ENCODE measurements at places on chromosomes 13 and 19.
A peak's percentile ranks its signal among the peaks of the same experiment; 100 is the strongest.

DNA sequence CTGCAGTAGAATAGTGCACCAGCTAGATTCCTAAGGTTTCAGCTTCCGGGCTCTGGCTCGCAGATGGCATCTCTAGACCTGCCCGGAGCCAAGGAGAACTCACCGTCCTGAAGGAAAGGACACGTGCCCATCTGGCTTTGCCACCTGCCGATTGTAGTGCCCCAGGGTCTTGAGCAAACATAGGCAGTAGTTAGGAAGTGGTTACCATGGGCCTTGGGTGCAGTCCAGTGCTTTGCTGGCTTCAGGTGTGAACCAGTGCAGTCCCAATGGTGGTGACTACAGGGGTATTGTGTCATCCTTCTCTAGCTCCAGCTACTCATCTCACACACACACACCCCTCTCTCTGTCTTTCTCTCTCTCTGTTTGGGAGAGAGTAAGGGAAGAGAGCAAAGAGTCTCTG, 61.4 kb upstream of the TEX29 start:
- DNase-seq: no peak

GRCh38 chr13:104105418-104106355, 1039.5 kb upstream of the SLC10A2 start:
- DNase-seq: no peak

DNA sequence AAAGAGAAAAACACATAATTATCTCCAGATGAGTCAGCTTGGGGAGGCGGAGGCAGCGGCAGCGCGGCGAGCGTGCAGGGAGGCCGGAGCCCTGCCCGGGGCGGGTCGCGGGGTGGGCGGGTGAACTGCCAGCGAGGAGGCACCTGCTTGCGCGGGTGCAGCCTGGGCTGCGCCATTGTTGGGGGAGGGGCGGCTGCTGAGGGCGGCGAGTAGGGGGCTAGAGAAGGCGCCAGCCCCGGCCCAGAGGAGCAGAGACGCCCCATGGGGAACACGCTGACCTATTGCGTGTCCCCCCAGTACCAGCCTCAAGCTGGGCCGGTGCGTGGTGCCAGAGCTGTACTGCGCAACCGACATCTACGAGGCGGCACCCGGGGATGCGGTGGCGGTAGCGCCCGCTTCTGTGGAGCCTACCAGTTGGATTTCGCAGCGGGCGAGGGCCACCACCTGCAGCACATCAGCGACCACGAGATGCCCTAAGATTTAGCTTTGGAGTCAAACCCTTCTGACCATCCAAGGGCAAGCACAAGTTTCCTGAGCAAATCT, 16.7 kb downstream of the ZNF100 start:
- no peak for DNase-seq

DNA sequence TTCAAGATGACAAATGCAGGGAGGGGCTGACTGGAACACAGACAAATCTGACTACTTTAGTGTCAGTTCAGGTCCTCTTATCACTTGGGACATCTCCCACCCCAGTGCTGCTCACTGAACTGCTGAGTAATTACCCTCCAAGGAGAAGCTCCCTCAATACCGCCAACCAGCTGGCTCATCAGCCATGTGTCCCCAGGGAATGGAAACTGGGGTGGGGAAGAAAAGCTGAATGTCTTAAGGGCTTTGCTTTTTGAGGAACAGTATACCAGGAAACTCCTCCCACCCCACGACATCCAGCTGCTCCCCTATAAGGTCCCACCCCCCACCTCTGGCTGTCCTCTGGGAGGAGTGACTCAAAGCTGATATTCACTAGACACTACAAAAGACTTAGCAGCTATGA, 2.0 kb downstream of the ZNF823 start:
- no peak for DNase-seq

DNA sequence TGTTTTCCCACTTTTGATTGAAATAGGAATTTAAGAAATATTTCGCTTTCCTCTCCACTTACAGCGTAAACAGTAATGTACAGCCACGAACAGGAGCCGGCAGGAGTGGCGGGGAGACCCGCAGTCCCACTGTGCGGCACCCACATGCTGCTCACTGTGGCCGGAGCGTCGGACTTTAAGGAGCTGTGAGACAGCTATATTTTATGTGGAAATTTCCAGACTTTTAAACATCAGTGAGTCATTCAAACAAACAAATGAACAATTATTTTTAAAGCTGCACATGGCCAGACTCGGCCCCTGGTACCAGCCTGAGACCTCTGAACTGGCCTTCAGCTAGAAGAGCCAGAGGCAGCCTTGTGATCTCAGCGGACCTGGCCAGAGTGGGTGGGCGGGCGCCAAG, 52.5 kb downstream of the CRYL1 start:
- no peak for DNase-seq

GRCh38 chr13:99657848-99658260, 156.6 kb downstream of the TM9SF2 start:
- peak; percentile 43 for DNase-seq

- no peak for DNase-seq
Measured at GRCh38 chr13:111239764-111240670, 80.4 kb upstream of the TEX29 start.

GRCh38 chr13:41915081-41915480, 45.8 kb downstream of the VWA8 start:
- no peak for DNase-seq

DNA sequence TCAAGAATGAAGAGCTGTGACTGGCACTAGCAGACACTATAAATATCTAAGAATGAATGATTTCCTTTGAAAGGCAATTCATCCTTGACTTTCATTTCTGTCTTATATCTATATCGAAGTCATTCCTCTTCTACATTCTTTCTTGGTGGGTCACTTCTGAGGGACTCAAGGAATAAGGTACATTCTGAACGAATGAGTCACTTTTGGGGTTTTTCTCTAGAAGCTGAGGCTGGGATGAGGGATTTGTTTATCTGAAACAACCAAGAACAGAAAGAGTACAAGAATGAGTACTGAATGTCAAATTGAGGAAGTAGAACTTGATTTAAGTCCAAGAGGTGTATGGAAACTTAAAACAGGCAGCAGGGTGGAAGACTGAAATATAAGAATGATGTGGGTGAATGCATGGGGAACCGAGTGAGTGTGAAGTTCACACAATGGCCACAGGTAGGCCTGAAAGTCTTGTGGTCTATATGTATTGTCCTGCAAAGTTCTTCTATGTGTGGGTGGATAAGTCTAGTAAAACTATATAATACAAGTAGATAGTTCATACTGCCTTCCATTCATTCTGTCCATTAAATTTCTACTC, 343.9 kb downstream of the OXGR1 start:
- no peak for DNase-seq

DNA sequence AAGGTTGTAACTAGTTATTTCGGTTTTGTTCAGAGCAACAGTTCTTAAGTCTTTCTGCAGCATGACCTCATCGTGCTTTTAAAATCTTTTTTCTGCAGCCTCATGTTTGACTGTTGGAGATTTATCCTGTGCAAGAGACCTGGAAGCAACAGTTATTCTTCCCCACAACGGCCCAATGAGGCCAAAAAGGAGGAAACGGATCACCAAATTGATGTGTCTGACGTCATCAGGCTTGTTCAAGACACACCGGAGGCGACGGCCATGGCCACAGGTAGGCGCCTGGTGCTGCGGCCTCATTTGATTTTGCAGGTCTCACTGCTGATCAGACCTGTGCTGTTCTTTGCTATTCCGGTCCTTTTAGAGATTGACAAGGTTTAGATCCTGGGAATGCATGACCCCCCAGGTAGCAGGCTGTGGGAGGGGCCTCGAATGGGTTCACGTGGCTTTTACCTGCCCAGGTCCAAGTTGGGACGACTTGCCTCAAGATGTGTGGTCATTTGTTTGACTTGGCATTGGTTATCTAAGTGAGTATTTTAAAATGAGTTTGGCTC, 66.8 kb upstream of the MCF2L start:
- no peak for DNase-seq

DNA sequence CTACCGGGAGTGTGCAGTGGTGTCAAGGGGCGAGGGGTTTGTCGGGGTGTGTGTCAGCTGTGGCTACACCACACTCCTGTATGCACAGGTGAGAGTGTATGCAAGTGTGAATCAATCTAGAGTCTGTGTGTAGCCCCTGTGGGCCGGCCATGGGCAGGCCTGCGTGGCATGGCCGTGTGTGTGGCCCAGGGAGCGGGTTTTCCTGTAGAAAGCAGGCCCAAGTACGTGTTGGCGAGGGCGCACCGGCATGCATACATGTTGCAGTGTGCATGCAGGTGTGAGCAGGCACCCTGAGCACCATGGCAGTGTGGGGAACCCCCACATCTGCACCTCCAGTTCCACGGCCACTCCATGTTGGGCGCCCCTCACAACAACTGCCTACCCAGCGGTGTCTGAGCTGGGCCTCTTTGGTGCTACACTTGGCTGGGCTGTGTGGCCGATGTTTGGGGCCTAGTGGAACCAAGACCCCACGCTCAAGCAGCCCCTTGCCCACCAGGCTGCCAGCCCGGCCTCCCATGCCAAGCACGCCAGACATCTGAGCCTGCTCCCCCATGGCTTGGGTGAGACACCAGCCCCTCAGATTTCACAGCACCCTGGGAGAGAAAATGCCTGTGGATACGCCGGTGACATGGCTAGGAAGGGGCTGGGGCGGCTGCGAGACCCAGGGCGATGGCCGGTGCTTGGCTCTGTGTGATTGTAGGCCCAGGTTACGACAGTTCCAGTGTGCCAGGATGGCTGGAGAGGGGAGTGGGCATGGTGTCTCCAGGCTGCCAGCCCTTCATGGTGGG, 2.1 kb downstream of the NFIX start:
- no peak for DNase-seq

DNA sequence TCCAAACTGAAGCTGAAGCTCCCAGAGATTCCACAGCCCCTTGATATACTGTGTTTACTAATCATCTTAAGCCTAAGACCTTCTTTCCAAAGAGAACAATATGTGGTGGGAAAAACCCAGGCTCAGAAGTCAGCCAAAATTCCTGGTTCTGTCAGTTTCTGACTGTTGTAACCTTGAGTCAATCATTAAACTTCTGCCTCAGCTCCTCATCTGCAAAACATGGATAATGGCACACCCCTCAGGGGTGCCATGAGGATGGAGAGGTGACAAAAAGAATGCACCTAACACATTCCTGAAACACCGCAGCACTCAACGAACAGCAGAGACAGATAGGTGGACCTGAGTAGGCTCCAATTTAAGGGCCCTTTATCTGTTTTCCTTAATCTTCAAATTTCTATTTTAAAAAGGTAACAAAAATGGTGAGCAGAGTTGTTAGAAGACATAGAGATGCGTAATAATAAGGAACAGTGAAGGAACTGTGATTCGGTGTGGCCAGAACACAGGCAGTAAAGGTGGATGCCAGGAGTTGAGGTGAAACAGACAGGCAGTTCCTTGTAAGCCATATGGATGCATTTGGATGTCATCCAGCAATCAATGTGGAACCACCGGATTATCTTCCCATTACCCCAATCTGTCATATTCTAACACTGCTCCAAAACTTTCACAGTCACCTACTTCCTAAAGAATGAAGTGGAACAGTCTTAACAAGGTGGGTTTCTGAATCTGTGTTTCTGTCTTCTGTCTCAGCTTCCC, 56.6 kb upstream of the DOCK9 start:
- DNase-seq: no peak

GRCh38 chr19:56748378-56748777, 76.8 kb upstream of the ZNF835 start:
- DNase-seq: no peak

GRCh38 chr13:34153428-34154180, 335.7 kb downstream of the RFC3 start:
- DNase-seq: no peak

DNA sequence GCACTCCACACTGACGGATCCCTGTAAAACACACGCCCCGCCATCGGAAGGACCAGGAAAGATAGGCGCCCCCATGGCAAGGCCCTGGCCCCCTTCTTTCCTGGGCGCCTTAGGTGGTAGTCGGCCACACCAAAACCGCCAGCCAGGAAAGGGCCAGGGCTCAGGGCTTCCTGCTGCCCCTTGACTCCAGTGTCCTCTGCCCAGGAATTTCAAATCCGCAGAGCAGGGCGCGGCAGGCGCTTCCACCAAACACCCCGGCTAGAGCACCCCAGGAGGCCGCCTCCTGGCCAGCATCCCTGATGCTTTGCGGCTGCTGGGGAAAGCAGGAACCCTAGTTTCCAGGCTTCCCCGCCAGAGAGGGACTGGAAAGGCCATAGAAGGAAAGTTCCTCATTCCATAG, 57.5 kb downstream of the ZNF726 start:
- DNase-seq: no peak

GRCh38 chr13:25912961-25913360, 138.9 kb downstream of the SHISA2 start:
- no peak for DNase-seq

DNA sequence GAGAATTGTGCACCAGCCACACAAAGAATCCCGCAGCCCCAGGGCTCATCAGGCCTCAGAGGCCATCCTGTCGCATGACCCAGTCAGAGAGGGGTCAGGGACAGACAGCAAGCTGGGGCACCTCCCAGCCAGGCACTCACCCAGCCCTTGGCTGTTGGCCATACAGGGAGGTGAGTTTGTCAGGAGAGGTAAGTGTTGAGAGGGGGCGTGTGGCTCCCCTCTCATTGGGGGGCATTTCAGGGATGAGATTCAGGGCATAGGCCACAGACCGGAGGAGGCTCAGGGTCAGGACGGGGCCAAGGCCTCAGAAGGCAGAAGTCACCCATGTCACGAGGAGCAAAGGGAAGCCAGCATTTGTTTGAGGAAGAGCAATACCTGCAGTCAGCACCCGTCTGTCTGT, 37.1 kb downstream of the MYO9B start:
- DNase-seq: no peak

GRCh38 chr13:72435251-72435650, 292.2 kb downstream of the MZT1 start:
- no peak for DNase-seq

GRCh38 chr13:90974249-90974975, 373.1 kb upstream of the MIR17HG start:
- no peak for DNase-seq

DNA sequence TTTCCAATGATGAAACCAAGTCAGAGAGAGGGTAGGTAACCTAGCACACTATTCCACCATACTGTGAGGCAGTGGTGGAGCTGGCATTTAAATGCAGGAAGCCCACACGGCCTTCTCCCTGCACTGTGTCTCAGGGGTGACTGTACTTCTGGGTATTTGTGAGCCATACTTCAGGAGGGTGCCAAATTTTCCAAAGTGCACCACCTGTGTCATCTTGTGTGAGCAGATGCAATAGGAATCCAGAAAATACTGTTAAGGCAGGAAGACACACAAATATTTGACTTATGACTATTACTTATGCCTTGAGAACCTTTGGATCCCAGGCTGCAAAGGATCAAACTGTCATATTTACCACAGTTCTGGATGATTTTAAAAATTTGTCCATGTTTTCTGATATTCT, 17.3 kb downstream of the ZNF229 start:
- DNase-seq: no peak

- no peak for DNase-seq
Measured at GRCh38 chr13:112253631-112254030, 122.5 kb upstream of the SPACA7 start.

DNA sequence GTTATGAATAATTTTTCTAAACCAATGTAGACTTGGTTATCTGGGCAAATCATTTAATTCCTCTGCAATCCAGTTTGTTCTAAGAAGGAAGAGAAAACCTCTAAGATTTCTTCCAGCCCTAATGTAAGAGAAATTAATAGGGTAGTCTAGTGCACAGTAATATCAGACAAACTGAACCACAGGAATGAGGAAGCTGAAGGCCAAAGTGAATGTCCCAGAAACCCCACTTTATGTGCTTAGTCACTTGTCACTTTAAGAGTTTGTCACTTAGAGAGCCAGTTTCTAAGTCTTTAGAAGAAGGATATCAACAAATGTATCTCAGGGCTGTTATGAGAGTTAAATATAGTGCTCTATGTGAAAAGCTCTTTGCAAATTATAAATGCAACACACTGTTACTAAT, 750.6 kb downstream of the DIAPH3 start:
- DNase-seq: no peak
